OCI-LY7 (cell line): ENCODE measurements at places on chromosomes 11 and 22.

GRCh38 chr22:40819599-40820140 lies 524 bp upstream of the SLC25A17 start:
- DNase-seq, result peak; percentile 24

- DNase-seq, result no peak
Measured at GRCh38 chr22:42431401-42432019, 693 bp downstream of the NFAM1 start.

DNA sequence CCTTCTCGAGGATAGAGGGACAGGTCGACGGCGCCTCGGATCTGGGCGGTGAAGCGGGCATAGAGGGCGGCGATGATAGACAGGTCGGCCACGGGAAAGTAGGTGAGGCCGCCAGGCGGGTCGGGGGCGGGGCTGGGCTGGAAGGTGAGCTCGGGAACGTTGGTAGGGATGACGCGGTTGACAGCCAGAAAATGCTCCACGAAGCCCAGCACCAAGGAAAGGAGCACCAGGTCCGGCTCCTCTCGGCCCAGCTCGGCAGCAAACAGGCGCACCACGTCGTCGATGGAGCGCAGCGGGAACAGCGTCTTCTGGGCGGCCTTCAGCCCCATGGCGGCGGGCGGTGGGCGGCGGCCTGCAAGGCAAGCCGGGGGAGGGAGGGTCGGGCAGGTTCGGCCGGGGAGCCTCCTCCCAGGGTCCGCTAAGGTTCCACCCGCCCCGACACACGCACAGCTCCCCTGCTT lies 540 bp downstream of the MEN1 start:
- DNase-seq, result peak; percentile 34

GRCh38 chr11:131470216-131470925 lies 100.0 kb downstream of the NTM start:
- DNase-seq, result no peak

DNA sequence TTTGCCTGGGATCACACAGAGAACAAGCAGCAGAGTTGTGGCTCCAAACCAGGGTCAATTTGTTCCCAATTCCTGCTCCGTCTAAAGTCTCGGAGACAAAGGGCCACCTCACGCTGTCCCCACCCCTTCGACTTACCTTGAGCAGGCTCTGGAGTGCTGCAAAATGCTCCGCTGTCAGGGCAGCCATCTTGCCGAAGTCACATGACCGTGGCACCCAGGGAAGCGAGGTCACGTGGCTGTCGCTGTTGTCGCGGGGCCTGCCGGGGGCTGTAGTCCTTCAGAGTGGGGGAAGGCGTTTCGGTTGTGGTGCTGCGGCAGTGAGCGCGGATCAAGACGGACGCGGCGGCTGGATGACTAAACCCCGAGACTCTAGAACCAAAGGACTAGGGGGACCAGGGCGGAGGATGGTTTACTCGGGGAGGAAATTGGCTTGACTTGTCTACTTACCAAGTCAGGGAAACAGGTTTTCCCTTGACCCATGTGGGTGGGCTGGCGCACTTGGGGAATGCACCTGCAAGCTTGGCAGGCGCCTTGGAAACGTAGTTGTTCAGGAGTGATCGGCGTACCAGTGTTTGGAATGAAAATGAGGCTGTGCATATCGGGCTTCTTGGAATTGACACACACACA lies at the start of gene COMMD9:
Gene COMMD9 (minus strand): TSS at position 199 of the 627 bp plus-strand sequence. CDS start 12 bp downstream, at position 187.
- peak; percentile 92 for DNase-seq

DNA sequence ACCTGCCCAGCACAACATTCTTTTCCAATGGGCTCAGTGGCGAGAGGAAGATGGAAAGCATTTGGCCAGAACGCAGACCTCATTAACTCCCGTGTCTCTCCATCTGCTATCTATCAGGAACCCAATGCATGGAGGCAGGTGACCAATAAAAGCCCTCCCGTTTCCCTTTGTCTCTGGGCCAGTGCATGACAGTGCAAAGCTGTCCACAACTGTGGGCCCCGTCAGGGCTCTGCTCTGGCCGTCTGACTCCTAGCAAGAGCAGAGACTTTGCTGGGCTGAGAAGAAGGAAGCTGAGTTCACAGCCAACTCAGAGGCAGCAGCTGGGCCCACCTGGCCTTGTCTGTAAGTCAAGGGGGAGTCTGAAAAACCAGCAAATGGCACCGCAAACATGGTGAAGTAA lies 177.8 kb downstream of the TENM4 start:
- no peak for DNase-seq

- no peak for DNase-seq
Measured at GRCh38 chr11:113721462-113722066, 15.5 kb upstream of the TMPRSS5 start.

DNA sequence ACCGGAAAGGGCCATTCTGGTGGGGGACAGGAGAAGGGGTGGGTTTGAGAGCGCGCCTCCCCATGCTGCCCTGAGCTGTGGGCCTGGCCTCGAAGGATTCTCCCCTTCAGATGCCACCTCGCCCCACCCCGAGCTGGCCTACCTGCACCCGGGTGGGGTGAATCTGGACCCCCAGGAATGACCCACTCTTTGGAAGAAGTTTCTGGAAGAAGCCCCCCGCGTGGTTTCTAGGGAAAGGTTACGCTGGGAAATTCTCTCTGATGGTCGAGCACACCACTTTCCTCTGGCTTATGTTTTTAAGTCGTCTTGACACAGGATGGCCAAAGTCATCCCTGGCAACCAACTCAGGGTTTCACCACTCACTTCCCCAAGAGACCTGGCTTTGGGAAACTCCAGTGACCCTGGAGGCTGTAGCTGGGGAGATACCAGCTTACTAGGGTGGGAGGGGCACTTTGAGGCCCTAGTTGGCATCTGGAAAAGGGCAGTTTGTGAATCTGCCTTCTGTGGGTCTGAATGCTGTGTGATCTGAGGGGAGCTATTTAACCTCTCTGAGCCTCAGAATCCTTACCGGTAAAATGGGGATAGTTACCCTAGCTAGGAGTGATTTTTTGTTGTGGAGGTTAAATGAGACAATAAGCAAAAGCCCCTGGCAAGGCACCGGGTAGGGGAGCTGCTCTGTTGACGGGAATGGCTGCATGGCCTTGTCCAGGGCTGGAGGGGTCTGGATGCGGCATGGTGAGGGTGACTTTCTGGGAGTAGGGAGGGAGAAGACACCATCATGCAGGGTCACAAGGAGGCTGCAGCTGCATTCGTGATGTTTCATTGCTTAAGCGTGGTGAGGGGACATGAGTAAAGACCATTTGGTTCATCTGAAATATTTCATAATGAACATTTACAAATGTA lies 45.3 kb upstream of the ACCSL start:
- DNase-seq, result no peak

DNA sequence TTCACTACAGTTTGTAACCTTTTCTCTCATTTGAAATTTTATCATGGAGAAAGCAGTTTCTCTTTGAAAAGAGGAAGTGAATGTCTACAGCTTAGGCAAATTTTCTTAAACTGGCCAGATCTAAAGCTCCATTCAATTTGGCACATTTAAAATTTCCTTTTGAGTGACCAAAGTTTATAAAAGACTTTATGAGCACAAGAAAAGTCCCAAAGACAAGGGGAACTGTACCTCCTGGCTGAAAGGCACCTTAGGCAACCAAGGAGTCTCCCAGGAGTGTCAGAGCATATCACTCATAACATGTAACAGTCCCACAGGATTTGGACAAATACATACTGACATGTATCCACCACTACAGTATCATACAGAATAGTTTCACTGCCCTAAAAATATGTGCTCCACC lies 41.3 kb downstream of the NARS2 start:
- DNase-seq, result peak; percentile 60

GRCh38 chr22:23225337-23225723 lies 45.0 kb downstream of the BCR start:
- DNase-seq, result no peak
